Motor neuron (in vitro differentiated cells): ENCODE measurements at places on chromosomes 5 and 9.

GRCh38 chr9:108636013-108636412 lies 219.8 kb downstream of the ACTL7B start:
- no peak for ATAC-seq

DNA sequence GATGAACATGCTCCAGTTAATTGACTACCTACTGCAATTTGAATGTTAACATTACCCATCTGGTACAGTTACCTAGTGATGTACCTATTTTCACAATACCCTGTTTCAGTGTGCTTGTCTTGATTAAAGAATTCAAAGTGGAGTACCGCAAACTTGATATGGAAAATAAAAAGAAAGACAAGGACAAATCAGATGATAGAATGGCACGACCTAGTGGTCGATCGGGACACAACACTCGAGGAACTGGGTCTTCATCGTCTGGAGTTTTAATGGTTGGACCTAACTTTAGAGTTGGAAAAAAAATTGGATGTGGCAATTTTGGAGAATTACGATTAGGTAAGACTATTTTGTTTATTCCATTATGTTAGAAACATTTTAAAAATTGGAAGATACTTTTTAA lies 33.5 kb downstream of the CSNK1G3 start:
- no peak for ATAC-seq

DNA sequence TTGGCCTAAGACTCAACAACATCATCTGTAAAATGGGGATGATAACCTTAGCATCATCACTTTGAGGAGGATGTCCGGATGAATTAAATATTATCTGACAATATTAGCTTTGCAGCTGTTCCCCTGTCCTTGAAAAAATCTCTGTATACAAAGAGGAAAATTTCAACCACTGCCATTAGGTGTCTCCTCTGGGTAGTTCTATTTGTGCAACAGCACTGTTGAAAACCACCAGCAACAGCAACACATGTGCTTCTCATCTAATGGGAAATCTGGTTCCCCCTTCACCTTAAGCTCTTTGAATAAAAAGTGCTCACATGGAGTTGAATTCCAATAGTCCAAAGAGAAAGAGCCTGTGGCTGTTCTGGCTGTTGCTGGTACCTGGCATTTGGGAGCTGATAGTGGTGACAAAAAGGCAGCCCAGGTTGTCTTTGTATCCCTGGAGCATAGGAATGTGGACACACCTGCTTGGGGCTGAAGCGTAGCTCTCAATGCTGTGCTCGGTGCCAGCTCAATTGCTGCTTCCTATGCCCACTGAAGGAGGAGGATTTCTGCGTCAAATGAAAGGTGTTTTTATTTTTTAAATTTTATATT lies 322.1 kb upstream of the MSX2 start:
- no peak for ATAC-seq

- ATAC-seq, result no peak
Observed at GRCh38 chr5:116068028-116068632, 16.7 kb upstream of the COMMD10 start.

GRCh38 chr9:130786526-130786925 lies 48.5 kb upstream of the ABL1 start:
- ATAC-seq, result no peak
